ENCODE measurements at places on chromosomes 5 and 9.

- no peak for DNase-seq
These were observed 238.9 kb downstream of the NR3C1 start for GRCh38 chr5:143164557-143164956.

- DNase-seq, result no peak
These were observed 911 bp upstream of the PIK3R1 start for GRCh38 chr5:68214482-68215207.

- no peak for DNase-seq
These were observed 11.8 kb upstream of the UBE2D2 start for GRCh38 chr5:139549162-139549894.

DNA sequence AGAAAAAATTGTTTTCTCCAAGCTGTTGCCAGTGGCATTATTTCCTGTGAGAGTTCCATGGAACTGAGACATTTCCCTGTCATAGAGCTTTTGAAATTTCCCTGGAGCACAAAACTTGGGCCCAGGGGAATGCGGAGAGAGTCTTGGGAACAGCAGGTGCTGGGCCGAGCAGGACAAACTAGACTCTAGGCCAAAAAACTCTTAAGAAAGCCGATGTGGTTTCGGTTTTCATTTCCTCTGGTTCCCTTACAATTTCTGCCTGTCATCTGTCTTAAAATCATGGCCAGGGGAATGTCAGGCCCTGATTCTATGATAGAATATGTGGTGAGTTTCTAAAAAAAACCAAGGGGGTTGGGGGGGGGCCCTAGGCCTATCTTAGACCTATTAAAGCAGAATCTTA lies 4.6 kb downstream of the SLC35A4 start:
- no peak for DNase-seq

All from NCI-H1417 treated with DMSO at 0.1 percent for 48 hours (cell line).